ENCODE measurements at places on chromosomes 1 and 21. TPM values are rescaled to one million over a fixed set of nuclear protein-coding genes. Genes with fewer than 3 reads are reported as not detected.

DNA sequence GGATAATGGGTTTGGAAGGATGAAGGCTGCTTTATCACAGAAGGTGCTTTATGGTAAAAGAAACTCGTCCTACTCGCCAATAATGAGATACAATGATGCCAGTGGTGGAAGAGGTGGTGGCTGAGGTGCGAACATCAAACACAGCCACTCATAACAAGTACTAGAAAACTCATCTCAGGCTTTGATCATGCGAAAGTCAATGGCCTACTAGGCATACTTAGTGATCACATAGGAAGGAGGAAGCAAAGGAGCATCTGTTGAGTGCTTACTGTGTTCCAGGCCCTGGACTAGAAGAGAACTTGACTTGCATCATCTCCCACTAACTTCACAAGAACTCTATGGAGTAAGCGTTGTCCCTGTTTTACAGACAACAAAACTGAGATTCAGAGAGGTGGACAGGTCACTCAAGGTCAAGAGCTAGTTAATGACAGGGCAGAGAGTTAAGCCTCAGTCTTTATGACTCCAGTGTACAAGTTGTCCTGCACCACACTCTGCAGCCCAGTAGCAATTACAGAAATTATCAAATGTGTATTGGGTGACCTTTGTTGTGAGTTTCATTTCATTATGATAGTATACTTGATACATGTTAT, 33.6 kb downstream of the RUNX1 start:
- no peak overlapping the region for H3K27ac ChIP-seq
- no peak overlapping the region for H3K4me3 ChIP-seq
- no peak for DNase-seq
- no peaks in the 10 kb centered on the region for H3K27me3 ChIP-seq
- H3K4me1 ChIP-seq: no peaks in the 10 kb centered on the region
- H3K36me3 ChIP-seq: no peaks in the 10 kb centered on the region

GRCh38 chr1:27536767-27537166, 46.8 kb upstream of the WASF2 start:
- no peaks in the 10 kb centered on the region for H3K27me3 ChIP-seq
- peak overlapping the region; percentile 23 for H3K4me3 ChIP-seq
- peaks cover 63% of the 10 kb centered on the region for H3K4me1 ChIP-seq
- H3K36me3 ChIP-seq: peaks cover 12% of the 10 kb centered on the region
- peak overlapping the region; percentile 90 for H3K27ac ChIP-seq

- H3K27me3 ChIP-seq: no peaks in the 10 kb centered on the region
- no peak for DNase-seq
- H3K4me3 ChIP-seq: no peak overlapping the region
- no peak overlapping the region for H3K27ac ChIP-seq
- no peaks in the 10 kb centered on the region for H3K36me3 ChIP-seq
- H3K4me1 ChIP-seq: peaks cover 50% of the 10 kb centered on the region
These were observed 37.0 kb downstream of the ARHGEF10L start for GRCh38 chr1:17576519-17576853.

TAS1R1 gene
- not detected for total RNA-seq

TMEM269 gene
- total RNA-seq: not detected

DNA sequence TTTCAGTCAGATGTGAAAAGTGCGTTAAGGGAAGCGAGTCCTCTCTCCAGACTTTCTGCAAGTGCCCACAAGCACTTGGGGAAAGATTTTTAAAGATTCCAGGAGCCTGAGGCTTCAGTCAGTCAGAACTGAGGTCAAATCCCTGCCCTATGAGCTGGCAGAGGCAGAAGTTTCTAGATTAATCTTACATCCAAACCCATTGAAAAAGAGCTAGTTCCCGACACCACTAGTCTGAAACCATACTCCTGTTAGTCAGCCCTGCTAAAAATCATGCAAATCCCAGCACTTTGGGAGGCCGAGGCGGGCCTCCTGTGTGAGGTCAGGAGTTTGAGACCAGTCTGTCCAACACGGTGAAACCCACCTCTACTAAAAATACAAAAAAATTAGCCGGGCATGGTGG, 21.0 kb downstream of the RSPH1 start:
- no peak for DNase-seq
- H3K27me3 ChIP-seq: no peaks in the 10 kb centered on the region
- H3K36me3 ChIP-seq: no peaks in the 10 kb centered on the region
- no peak overlapping the region for H3K27ac ChIP-seq
- H3K4me1 ChIP-seq: peaks cover 6% of the 10 kb centered on the region

DNA sequence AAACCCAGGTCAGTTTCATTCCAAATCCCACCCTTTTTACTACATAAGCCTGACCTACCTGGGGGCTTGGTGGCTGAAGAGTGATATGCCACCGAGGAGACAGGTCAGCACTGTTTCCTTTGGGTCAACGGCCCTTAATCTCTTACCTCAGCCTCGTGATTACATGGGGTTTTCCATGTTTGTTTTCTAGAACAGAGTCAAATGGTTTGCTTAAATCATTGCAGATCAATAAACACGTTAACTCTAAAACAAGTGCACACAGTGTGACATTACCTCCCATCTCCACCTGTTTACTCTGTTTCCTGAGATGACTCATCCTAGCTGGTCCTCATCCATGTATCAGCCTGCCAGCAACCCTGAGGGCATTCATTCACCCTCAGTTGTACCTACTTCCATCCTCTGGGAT, 40.8 kb upstream of the TP53BP2 start:
- H3K27me3 ChIP-seq: no peaks in the 10 kb centered on the region
- no peak for DNase-seq
- no peak overlapping the region for H3K4me3 ChIP-seq
- H3K36me3 ChIP-seq: no peaks in the 10 kb centered on the region

FCGR3A gene
- 1.8 TPM for total RNA-seq

GPATCH4 gene
- 21.7 TPM for total RNA-seq

GRCh38 chr1:160830321-160831153, 32.1 kb downstream of the CD244 start:
- no peaks in the 10 kb centered on the region for H3K27me3 ChIP-seq
- H3K36me3 ChIP-seq: no peaks in the 10 kb centered on the region
- H3K4me1 ChIP-seq: no peaks in the 10 kb centered on the region
- DNase-seq: no peak
- no peak overlapping the region for H3K4me3 ChIP-seq

AIRE gene
- not detected for total RNA-seq

GRCh38 chr1:100131623-100132022, 1.1 kb downstream of the SASS6 start:
- H3K4me1 ChIP-seq: peaks cover 12% of the 10 kb centered on the region
- H3K27ac ChIP-seq: no peak overlapping the region
- H3K36me3 ChIP-seq: peaks cover 3% of the 10 kb centered on the region
- no peak for DNase-seq
- H3K4me3 ChIP-seq: peak overlapping the region; percentile 81

- DNase-seq: no peak
- H3K27me3 ChIP-seq: no peaks in the 10 kb centered on the region
- H3K4me1 ChIP-seq: no peaks in the 10 kb centered on the region
- H3K27ac ChIP-seq: no peak overlapping the region
These were observed 12.6 kb upstream of the FMO2 start for GRCh38 chr1:171172471-171172870.

DCST2 gene
- total RNA-seq: 0.11 TPM

- H3K27me3 ChIP-seq: peaks cover 4% of the 10 kb centered on the region
- H3K36me3 ChIP-seq: no peaks in the 10 kb centered on the region
- no peak for DNase-seq
- peaks cover 13% of the 10 kb centered on the region for H3K4me1 ChIP-seq
- H3K4me3 ChIP-seq: no peak overlapping the region
- peak overlapping the region; percentile 18 for H3K27ac ChIP-seq
These were observed 427.7 kb upstream of the RUNX1 start for GRCh38 chr21:35476621-35477395.

DNA sequence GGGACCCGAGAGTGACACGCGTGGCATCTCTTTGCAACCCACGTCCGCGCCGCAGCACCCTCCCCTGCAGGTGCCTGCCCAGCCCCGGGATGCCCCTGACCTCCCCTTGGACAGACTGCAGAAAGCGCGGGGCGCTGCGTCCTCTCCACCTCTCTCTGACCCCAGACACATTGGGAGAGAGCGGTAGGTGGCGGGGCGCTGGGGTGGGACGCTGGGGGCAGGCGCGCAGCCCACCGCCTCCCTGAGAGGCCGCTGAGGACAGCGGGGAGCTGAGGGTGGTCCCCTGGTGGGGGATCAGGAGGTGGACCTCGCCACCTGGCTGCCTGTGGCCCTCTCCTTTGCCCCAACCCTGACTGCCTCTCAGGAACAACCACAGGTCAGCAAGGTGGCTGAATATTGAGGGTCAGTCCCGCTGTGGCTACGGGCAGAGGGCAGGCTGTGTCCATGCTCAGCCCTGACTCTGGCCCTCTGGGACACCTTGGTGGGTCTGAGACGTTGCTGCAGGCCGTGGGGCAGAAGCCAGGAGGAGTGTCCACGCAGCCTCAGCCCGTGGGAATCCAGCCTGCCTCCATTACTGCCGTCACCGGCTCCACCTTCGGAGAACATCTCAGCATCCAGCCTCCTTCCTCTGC, 761 bp upstream of the UBE2J2 start:
- peaks cover 35% of the 10 kb centered on the region for H3K4me1 ChIP-seq
- peaks cover 3% of the 10 kb centered on the region for H3K36me3 ChIP-seq
- no peak for DNase-seq
- peak overlapping the region; percentile 88 for H3K27ac ChIP-seq

OR1C1 gene
- not detected for total RNA-seq

DNA sequence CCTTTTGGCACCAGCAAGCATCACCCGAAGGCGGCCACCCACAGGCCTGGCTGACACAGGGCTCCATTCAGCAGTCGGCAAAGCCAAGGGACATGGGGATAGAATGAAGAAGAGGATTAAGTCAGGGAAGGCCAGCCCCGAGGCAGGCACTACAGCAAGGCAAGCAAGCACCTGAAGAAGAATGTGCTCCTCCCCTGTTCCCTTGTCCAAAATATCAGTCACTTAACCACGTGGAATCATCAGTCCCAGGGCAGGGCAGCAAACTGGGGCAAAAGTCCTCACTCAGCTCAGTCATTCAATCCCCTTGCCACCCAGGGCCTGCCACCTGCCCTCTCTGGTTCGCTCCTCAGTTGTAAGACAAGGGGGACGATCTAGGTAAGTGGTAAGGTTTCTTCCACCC, 9.3 kb downstream of the KANK4 start:
- peaks cover 38% of the 10 kb centered on the region for H3K27me3 ChIP-seq
- H3K4me1 ChIP-seq: peaks cover 6% of the 10 kb centered on the region
- H3K27ac ChIP-seq: no peak overlapping the region
- DNase-seq: no peak

GRCh38 chr1:23483321-23484252, at the start of gene ASAP3:
Gene ASAP3, minus strand, starts transcription at chr1:23484179. Its CDS starts 46 bp downstream, at chr1:23484133.
- no peaks in the 10 kb centered on the region for H3K27me3 ChIP-seq
- no peaks in the 10 kb centered on the region for H3K36me3 ChIP-seq
- H3K4me1 ChIP-seq: peaks cover 18% of the 10 kb centered on the region

GRCh38 chr21:29080454-29080941, 7.0 kb upstream of the CCT8 start:
- no peak overlapping the region for H3K4me3 ChIP-seq
- no peaks in the 10 kb centered on the region for H3K4me1 ChIP-seq
- no peaks in the 10 kb centered on the region for H3K36me3 ChIP-seq
- no peak for DNase-seq

HSD3B2 gene
- not detected for total RNA-seq
